ENCODE measurements at places on chromosomes 12 and 14.

GRCh38 chr12:6326316-6327228 is 15.3 kb downstream of the TNFRSF1A start:
- no peak for DNase-seq

DNA sequence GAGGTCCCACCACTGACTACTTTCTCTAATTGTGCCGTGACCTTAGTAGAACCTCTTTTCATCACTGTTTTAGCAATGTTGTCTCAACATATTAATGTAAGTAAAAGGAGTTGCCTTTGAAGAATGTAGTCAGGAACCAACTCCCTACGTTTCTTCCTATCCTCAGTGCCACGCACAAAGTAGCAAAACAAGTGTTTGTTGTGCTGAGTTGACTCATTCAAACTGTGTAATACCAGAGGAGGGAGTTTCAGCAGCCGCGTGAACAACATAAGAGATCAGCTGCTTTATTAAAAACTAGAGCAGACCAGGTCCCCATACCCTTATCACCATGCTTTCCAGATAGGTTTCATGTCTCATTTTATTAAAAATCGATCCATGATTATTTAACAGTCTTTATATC is 19.1 kb downstream of the PLBD1 start:
- no peak for DNase-seq

GRCh38 chr14:104864267-104865080 is 594 bp upstream of the CEP170B start:
- DNase-seq, result no peak

- DNase-seq, result no peak
Measured at GRCh38 chr12:80277732-80278131, 166.3 kb upstream of the PTPRQ start.

DNA sequence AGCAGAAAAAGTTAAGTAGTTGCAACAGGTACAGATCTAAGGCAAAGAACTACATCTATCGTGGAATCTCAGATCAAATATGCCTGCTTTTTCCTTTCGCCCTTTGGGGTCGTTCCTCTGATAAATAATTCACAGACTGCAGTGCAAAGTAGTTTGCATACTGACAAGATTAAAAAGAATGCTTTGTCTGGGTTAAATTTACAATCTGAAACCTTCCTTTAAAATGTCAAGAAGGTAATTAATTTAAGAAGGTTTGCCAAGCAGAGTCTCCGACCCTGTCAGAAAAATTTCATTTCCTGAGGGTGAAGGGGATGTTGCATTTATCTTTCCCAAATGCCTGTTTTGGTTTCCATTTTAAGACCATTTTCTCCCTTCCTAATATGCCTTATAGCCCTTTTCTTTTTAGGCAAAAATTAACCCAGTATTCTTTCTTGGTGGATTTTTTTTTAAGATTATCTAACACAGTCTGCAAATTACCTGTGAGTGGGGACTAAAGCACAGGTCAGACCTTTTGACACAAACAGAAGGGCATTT is 406.9 kb downstream of the LRIG3 start:
- DNase-seq, result no peak

DNA sequence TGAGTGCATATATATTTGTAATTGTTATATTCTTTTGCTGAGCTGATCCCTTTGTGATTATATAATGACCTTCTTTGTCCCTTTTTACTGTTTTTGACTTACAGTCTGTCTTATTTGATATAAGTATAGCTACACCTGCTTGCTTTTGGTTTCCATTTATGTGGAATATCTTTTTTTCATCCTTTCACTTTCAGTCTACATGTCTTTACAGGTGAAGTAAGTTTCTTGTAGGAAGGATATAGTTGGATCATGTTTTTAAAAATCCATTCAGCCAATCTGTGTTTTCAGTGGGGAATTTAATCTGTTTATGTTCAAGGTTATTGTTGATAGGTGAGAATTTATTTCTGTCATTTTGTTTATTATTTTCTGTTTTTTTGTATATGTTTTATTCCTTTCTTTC is 12.1 kb downstream of the GZMH start:
- no peak for DNase-seq

GRCh38 chr12:19462406-19462805 is 23.1 kb downstream of the AEBP2 start:
- no peak for DNase-seq

- DNase-seq, result no peak
Measured at GRCh38 chr12:122887819-122888212, 8.1 kb downstream of the VPS37B start.

DNA sequence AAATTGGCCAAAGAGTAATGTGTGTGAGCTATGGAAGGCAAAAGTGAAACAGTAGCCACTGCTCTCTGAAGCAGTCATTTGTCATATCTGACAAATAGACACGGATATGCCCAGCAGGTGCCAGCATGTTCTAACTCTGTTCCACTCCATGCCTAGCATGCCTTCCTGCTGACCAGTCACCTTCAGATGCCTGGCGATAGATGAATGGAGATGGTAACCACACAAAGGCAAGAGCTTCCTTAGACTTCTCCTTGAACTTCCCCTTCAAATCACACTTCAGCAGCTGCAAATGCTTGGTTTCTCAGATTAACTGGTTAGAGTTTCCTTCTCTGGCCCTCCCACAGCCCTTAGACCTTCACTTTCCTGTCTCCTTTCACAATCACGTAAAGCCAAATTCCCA is 429.9 kb downstream of the DAD1 start:
- DNase-seq, result no peak

- no peak for DNase-seq
Measured at GRCh38 chr12:109637348-109637747, 63.8 kb downstream of the MVK start.
